HFF-Myc (cell line): ENCODE measurements at places on chromosomes 7 and 10.

- peak; percentile 70 for DNase-seq
Observed at GRCh38 chr7:18666107-18666728, 170.7 kb downstream of the HDAC9 start.

GRCh38 chr7:44158873-44159631 lies 17.9 kb upstream of the MYL7 start:
- no peak for DNase-seq

DNA sequence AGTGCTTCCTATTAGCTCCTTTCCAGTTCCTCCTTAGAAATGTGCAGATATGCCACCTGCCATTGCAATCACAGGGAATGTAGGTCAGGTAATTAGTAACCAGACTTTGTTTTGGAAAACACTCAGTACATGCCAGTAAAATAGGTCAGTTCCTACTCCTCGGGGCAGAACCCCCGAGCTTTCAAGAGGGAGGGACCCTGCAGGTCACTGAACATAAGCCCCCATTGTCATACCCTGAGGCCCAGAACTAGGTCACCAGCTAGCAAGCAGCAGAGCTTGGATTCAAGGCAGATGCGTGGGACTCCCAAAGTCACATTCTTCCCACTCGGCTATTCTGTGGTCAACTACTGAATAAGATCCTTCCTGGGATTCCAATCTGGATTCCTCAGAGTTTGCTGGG lies 104.8 kb downstream of the PPP1R3C start:
- DNase-seq = no peak

- no peak for DNase-seq
Observed at GRCh38 chr7:129750091-129750490, 138.6 kb downstream of the NRF1 start.

DNA sequence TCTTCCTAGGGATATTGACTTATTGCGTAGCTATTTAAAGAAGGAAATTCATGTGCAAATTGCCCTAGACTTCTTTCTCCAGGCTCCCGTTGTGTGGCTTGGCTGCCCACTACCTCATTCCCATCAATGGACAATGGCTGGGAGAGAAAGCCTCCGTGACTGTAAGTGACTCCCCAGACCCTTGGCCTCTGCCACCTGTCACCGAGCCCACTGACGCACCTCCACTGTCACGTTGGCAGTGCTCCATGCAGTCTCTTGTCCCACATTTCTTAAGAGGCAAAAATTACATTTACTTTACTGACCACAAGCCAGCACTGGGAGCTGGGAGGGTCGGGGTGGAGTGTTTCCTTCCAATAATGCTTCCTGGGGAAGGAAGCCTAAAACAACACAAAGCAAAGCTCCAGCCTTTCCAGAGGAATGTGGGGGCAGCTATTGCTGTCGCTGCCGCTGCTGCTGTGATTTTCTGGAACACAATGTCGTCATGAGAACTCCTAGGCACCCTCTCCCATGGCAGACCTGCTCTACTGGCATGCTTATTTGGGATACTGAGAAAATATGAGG lies 89.7 kb upstream of the STEAP1B start:
- no peak for DNase-seq

DNA sequence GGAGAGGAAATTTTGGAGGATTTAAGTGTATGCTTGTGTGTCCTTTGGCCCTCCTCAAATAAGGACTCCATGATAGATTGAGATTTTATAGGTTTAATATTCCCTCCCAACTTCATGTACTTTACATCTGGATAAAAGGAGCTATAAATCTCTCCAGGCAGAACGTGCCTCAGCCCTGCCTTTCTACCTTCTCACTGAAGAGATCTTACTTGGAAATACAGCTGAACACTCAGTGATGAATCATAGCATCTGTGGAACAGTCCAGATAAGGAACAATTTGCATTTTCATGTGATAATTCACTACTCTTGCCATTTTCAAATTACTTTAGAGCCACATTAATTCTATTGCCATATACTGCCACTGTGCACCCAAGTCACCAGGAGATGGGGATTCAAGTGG lies 364.6 kb upstream of the PODXL start:
- DNase-seq = no peak

GRCh38 chr7:139829025-139829774 lies at the start of gene TBXAS1:
Gene TBXAS1 (plus strand): TSS chr7:139829264. CDS start chr7:139829391, 127 bp downstream.
- no peak for DNase-seq

- no peak for DNase-seq
Observed at GRCh38 chr10:32961343-32961894, 3.4 kb upstream of the ITGB1 start.

DNA sequence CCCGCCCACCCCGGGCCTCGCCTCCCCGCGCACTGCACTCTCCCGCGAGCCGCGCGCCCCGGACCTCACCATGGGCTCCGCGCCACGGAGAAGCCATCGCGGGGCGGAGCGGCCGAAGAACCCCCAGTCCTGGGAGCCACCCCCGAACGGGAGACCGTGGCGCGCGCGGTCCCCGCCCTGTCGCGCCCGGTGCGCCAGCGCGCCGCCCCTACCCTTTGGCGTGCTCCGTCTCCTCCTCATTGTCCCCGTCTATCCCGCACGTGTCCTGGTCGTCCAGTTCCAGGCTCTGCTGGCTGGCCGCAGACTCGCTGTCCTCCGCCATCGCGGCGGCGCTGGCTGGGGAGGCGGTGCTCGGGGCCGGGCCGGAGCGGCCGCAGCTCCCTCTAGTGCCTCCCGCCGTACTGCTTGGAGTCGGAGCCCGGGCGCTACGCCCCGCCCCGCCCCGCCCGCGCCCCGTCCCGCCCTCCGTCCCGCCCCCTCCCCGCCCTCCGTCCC lies at the start of gene NMT2:
NMT2 (minus strand) TSS at position 403 of the 495 bp plus-strand sequence; CDS start at position 322, 81 bp downstream.
- peak; percentile 33 for DNase-seq

DNA sequence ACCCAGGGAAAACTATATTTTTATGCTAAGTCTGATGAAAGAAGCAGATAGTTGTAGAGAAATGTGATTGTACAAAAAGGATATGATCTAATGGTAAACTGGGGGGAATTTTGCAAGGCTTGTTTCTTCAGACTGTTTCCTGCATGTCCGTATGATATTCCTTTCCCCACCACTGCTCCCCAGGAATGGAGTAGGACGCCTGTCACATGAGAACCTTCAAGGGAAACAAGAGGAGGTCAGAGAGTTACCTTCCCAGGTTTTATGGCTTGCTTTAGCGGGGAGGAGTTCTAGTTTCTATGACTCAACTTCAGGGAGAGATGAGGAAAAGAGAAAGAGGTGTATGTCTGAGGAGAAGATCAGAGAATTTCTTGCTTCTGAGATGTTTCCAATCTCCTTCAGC lies 16.4 kb upstream of the ITPRID1 start:
- DNase-seq = no peak

DNA sequence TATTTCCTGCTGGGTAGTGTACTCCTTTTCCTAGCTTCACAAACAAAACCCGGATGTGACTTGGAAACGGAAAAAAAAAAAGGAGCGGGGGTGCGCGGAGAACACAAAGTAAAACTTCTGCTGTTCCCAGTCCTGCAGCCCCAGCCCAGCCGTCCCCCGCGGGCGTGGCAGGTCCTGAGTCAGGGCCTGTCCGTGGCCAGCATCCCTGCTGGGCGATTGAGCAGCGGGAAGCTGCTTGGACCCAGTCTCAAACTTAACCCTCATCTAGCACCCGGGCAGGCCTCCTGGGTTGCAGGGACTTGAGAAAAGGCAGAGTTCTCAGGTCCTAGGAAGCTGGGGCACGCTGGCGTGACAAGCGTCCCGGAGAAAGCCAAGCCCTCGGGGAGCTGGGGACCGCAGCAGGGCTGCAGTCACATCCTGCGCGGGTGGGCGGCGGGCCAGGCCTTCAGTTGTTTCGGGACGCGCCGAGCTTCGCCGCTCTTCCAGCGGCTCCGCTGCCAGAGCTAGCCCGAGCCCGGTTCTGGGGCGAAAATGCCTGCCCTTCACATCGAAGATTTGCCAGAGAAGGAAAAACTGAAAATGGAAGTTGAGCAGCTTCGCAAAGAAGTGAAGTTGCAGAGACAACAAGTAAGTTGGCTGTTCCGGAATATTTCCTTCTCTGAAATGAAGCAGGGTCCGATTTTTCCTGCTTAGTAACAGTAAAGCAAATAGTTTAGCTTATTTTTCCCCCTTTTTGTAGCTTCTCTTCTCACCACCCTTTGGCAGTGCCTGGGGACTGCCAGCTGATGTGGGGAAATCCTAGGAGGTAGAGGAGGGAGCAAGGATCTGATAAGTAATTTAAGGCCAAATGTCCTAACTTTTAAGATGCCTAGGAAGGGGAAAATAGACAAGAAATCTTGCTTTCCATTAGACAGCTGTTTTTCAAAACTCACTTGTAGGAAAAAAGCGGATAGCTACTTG lies at the start of gene GNG11:
GNG11 (plus strand) TSS at position 129 of the 960 bp plus-strand sequence; CDS start at position 532, 403 bp downstream.
- no peak for DNase-seq
